Activated T-cell treated with anti-CD3 and anti-CD28 coated beads, Interleukin-2, amount 50 U/mL, for 48 hours (primary cell): ENCODE measurements at places on chromosomes 4 and X.

- DNase-seq: no peak
Measured at GRCh38 chr4:173357939-173358338, 12.8 kb upstream of the SAP30 start.

DNA sequence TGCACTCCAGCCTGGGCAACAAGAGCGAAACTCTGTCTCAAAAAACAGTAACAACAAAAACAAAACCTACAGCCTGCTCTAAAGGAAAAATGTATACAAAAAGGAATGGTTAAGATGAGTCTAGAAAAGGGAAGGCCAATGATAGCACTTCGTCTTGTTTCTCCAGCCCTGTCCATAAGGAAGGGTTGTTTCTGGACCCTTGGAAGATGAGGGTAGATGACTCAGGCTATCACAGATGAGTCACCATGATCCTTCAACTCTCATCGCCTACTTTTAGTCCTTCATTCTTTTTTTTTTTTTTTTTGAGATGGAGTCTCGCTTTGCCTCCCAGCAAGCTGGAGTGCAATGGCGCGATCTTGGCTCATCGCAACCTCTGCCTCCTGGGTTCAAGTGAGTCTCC, 8.8 kb downstream of the PLA2G12A start:
- DNase-seq: no peak

DNA sequence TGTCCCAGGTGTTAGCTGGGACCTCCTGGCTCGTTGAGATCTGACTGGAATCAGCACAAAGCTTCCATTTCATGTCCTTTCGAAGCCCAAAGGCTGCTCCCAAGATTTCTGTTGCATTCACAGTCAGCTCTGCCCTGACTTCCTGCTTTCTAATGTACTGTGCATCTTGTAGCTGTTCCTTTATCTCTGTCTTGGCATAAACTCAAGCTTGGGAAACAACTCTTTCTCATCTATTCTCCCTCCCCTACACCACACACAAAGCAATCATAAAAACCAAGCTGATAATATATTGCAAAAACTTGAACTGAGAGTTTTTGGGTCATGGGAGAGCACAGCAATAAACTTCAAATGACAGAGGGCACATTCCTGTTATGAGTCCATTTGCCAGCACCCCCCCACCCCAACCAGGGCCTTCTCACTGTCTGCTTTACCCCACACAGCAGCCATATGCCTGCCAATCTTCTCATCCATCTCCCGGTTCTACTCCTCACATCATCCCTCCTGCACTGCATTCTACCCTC, 76.3 kb downstream of the SYNPO2 start:
- DNase-seq: no peak

DNA sequence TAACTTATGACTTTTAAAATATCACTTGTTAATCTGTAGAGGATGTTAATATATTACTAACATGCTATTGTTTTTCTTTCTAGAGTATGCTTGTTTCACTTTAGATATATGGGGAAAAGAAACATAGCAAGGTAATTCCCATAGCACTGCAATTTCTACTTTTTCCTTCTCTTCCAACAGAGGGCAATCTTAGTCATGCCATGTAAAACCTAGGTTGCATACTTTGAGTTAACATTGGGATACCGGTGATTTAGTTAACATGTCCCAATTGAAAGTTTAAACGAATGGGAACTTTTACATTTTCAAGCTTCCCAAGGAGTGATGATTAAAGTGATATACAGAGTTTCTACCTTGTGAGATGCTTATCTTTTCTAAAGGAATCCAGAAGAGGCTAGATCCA, 89.4 kb upstream of the IL13RA1 start:
- no peak for DNase-seq

DNA sequence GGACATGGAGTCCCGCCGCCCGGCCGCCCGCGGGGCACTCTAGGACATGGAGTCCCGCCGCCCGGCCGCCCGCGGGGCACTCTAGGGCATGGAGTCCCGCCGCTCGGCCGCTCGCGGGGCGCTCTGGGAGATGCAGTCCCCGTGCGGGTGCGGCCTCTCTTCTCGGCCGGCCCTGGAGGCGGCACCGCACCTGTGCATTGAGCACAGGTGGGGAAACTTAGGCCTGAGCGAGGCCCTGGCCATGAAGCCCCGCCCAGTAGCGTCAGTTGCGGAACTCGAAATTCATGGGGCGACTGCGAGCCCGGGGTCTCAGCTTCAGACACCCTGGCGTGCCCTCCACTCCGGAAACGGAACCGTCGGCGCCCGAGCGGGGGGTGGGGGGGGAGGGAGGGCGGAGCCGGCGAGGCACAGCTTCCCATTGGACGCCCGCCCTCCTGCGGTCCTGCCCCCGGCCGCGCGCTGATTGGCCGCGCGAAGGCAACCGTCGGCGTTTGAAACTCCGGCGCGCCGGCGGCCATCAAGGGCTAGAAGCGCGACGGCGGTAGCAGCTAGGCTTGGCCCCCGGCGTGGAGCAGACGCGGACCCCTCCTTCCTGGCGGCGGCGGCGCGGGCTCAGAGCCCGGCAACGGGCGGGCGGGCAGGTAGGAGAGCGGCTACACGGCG, at the start of the genes TACC3 and TMEM129:
Gene TACC3, plus strand, starts transcription at position 519 of the 663 bp plus-strand sequence. CDS start 1,901 bp downstream, outside the sequence.
Gene TMEM129, minus strand, starts transcription at position 321 of the 663 bp plus-strand sequence. CDS start 486 bp downstream, outside the sequence.
- peak; percentile 96 for DNase-seq

DNA sequence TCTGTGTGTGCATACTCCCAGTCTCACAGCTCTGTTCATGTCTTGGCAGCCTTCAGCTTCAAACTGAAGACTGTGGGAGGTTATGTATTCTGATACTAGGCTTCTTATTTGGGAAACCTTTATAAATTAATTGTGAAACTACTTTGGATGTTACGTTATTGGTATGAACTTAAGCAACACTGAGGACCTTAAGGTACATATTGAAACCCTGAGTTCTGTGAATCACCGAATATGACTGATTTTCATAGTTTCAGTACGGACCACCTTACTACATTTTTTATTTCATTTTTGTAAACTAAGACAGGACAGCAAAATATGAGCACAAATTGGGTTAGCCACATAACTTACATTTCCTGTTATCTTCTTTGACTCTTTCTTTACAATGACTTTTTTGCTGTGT, 498.4 kb downstream of the PDGFC start:
- DNase-seq: no peak

DNA sequence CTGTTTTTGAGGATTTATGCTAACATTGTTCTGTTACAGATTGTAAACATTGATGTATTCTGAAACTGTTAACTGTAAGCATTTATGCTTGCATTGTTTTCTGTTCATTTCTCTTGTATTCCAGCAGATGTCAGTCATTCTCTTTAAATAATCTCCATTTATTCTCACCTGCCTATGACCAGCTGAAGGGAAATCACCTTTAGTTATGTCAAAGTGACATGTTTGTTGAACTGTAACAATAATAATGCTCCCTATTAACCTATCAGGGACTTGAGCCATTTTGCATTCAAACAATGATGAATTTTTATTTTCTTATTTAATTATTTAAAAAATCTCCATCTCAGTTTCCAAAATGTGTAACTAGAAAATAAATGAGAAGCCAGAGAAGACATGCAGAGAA, 58.0 kb downstream of the SPCS3 start:
- no peak for DNase-seq

GRCh38 chrX:31704938-31705337, 633.1 kb upstream of the FTHL17 start:
- DNase-seq: no peak
